ENCODE measurements at places on chromosomes 3 and 15. TPM values are rescaled to one million over a fixed set of nuclear protein-coding genes. Genes with fewer than 3 reads are reported as not detected.

TEX55 gene
- total RNA-seq = not detected

TRANK1 gene
- total RNA-seq = 8.9 TPM

TNNC1 gene
- total RNA-seq = 1.3 TPM

MFGE8 gene
- total RNA-seq = 201 TPM

AADACL2 gene
- not detected for total RNA-seq

Measured in IMR-90 (cell line).